Fibroblast of skin of scalp (primary cell): ENCODE measurements at places on chromosomes 5 and 9.

DNA sequence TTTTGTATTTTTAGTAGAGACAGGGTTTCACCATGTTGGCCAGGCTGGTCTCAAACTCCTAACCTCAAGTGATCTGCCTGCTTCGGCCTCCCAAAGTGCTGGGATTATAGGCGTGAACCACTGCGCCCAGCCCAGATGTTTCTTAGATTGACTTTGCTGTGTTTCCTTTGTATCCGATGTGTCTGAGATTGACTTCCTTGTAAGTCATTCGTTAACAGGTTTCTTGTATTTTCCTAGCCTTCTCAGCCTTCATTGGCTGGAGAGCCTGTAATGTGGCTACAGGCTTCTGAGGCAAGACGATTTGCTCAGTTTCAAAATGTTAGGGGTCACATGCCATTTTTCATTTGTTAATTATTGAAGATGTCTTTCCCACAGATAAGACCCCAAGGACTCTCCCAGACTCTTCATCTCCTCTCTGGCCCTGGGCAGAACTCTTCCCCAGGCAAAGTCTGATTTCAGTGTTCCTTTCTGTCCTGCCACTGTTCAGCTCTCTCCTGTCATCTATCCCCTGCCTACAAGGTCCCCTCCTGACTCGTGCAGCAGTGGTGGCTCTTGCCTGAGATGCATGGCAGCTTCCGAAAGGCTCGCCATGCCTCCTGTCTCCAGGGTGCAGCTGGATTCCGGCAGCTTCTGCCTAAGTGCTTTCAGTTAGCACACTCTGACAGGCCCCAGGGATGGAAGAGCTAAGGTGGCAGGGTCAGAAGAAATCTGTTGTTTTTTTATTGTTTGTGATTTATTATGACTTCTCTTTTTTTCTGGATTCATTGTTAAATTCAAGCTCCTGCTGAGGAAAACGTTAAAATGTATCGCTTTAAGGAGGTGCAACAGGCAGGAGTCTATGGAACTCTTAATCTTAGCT is 206.4 kb downstream of the AOPEP start:
- no peak for DNase-seq

DNA sequence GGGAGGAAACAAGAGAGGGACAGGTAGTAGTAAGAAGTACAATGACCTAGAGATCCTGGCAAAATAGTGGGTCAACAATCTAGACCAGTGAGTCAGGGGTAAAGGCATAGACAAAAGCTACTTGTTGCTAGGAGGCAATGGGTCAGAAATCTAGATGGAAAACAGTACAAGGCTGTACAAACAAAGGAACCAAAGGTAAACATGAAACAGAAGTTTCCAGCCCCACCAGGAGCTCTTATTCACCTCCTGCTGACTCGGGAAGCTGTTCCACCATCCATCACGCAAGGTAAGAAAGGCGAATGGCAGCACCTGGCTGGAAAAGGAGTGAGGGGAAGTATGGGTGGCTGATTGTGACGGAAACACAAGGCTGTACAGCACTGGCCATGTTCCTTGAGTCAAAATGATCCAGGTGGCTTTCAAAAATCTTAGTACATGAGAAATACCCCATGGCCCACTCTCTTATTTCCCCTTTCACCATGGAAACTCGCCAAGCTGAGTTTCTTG is 70.5 kb upstream of the RAI14 start:
- DNase-seq = no peak

DNA sequence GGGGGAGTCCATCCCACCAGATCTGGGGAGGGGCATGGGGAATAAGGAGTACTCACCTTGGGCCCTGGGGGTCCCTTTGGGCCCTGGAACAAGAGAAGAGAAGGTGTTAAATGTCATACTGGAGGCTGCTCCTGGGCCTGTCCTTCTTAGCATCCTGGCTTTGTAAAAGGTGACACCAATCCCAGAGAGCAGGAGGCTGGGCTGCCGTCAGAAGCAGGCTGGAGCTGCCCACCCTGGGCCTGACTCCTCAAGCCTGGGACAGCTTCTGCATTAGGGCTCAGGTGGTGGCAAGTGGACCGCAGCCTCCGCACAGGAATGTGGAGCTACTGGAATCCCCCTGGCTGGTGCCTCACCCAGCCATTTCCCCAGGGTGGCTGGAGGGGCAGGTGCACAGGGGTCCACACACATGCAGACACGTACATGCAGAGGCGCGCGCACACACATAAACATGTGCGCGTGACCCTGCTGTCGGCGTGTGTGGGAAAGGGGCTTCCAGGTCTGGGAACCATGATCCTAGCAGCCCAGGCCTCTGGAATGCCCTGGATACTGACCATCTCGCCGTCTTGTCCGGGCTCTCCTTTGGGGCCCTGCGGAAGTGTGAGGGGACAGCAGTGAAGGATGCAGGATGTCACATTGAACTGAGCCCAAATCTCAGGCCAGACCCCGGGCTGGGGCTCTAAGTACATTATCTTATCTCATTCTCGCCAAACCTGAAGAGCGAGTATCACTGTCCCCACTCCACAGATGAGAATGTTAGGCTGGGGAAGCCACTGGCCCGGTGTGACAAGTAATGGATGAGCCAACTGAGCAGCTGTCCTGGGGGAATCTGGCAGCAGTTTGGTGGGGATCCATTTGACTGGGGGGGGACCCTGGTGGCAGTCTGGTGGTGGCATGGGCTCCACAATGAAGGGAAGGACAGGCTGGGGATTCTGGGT is 29.3 kb upstream of the PHYKPL start:
- DNase-seq = no peak

DNA sequence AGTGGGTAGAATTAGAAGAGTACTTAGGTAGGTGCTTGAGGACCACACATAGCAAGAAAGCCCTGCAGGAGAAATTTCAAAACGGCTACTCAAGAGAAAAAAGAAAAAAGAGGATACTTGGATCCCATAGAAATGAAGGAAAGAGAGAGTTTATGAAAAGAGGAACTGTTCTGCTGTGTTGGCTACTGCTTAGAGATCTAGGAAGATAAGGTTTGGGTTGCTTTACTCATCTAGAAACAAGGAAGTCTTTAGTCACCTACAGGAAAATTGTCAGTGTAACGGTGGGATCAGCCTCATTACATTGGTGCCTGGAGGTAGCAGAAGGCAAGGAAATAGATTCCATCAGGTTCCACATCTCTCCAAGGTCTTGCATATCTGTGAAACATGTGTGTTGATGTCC is 14.8 kb upstream of the C5orf46 start:
- no peak for DNase-seq

DNA sequence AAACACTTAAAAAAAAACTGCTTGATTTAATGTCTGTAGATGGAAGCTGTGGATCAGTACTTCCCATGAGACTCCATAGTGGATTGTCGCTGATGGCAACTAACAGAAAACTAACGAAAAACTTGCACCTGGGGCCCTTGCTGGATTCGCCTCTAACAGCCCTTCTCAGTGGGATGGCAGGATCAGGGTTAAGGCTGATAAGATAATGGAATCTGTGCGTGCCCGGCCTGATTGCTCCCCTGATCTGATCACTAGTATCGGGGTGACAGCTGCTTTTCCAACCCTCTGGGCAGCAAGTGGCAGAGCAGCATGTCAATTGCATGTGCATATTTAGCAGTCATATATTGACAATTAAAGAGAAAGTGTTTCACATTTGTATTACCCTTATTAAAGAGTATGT is 185.8 kb upstream of the ELAVL2 start:
- no peak for DNase-seq

DNA sequence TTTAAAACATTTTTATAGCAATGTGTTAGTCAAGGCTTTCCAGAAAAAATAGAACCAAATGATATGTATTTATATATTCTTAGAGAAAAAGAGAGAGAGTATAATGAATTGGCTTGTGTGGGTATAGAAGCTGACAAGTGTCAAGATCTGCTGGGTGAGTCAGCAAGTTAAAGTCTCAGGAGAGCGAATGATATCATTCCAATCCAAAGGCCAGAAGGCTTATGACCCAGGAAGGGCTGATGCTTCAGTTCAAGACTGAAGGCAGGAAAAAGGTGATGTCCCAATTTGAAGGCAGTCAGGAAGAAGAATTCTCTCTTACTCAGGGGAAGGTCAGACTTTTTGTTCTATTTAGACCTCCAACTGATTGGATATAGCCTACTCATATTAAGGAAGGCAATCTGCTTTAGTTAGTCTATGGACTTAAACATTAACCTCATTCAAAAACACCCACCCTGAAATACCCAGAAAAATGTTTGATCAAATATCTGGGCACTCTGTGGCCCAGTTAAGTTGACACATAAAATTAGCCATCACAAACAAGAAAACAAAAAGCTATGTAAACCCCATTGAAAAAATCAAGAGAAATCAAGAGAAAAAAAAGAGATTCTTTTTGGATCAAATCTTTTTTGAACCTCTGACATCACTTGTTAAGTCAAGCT is 189.6 kb downstream of the PIK3R1 start:
- peak; percentile 19 for DNase-seq

- no peak for DNase-seq
Observed at GRCh38 chr5:143403334-143403592, 223 bp downstream of the NR3C1 start.

DNA sequence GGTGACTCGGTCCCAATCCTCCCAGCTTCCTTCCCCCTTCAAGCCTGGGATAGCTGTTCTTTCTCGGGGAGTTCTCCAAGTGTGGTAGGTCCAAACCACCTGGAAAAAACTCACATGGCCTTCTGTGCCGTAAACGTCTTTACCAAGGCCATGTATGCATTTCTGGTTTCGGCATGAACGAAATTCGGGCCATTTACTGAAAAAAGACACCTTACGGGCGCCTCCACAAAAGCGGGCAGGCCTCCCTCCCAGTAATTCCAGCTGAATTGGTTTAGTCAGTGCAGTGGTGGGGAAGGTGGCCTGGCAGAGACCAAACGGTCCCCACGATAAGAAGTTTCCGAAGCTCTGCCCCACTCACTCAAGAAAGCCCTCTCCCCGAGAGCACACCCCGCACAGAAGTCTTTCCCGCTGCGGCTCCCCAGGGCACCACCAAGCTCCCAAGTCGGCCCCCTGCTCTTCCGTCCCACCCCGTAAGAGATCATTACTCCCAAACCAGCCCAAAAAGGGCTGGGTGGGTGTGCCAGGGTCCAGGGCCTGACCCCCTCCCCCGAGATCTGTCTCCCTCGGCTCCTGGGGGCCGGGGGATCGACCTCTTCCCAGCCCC is 86.3 kb upstream of the MELK start:
- peak; percentile 4 for DNase-seq

GRCh38 chr9:106146066-106146840 is 451.9 kb downstream of the TMEM38B start:
- no peak for DNase-seq

- DNase-seq = peak; percentile 60
Observed at GRCh38 chr9:130036099-130036498, 6.9 kb downstream of the FNBP1 start.
